ENCODE measurements at places on chromosomes 2 and 18.

GRCh38 chr2:60285626-60286316, 267.7 kb downstream of the BCL11A start:
- no peak for DNase-seq

DNA sequence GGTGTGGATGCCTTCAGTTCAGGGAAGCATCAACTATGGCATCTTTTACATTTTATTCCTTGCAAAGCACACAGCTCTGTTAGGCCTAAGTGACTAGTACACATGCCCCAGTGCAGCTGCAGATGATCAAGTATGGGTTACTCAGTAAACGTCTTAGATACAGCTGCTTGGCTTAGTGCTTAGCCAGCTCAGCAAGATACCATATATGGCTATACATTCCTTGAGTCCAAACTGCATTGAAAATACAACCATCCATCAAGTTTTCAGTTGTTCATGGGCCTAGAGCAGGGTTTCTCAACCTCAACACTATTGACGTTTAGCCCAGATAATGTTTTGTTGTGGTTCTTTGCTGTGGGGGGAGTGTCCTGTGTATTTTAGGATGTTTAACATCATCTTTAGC, 769.9 kb downstream of the TSN start:
- DNase-seq, result no peak

GRCh38 chr2:226644399-226644865, 155.2 kb downstream of the IRS1 start:
- DNase-seq, result no peak

DNA sequence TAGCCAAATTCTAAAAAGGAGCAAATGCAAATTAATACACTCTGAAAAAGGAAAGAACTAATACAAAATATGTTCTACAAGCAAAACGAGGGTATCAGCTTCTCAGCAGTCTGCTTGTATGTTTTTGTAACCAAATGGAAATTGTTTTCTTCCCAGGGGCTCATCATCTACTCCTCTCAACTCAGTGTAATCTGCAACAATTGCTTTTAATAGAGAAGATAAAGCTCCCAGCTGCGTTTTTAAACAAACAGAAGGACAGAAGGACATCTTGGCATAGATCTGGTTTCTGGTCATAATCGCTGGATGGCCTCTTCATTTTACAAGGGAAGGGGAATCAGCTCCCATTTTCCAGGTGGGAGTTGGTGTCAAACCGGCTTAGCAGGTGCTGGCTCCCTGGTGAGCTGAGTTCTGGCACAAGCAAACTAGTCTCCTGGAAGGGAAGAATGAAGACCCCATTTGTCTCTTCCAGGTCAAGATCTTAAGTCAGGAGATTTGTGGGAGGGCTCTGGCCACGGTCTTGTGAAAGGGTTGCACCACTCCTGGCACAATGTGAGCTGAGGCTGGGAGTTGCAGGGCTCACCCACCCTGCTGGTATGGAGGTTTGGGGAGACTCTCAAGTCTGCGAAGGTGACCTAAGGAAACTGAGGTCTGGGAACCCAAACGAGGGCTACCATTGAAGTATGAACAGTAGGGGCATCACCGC, 41.6 kb downstream of the NPPC start:
- DNase-seq, result no peak

GRCh38 chr2:195450552-195451113, 206.4 kb upstream of the SLC39A10 start:
- no peak for DNase-seq

- no peak for DNase-seq
These were observed 759.4 kb downstream of the ADCYAP1 start for GRCh38 chr18:1663879-1664705.

GRCh38 chr2:215614296-215614695, 178.4 kb upstream of the FN1 start:
- no peak for DNase-seq

GRCh38 chr18:830315-830901, 18.4 kb upstream of the YES1 start:
- no peak for DNase-seq

DNA sequence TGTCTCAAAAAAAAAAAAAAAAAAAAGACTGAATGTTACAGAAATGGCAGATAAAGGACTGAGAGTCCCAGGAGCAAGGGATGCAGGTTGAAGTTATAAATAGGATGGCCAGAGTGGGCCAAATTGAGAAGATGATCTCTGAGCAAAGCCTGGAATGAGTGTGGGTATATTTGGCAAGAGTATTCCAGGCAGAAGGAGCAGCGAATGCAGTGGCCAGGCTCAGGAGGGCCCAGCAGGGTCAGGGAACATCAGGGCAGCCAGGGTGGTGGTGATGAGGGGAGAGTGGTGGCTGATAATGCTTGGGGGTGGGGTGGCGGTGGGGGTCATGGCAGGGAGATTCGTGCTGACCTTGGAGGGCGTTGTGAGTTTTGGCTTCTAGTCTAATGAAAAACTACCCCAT, 141.3 kb upstream of the AGAP1 start:
- no peak for DNase-seq

DNA sequence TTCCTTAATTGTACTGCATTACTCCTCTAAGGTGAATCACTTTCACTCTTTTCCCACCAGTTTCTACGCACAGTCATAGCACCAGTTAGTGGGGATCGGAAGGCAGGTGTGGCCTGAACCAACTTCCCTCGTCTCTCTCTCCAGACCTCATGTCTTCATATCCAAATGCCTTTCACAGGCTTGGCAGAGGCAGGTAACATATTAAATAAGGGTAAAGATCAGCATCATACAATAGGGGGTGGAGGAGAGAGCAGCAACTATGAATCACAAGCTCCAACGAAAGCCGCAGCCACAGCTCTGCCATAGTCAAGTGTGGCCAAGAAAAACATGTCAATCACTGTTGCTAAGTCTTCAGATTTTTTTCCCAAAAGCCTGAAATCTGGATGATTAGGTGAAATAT, 40.3 kb downstream of the AP1S3 start:
- no peak for DNase-seq

GRCh38 chr18:13239171-13239956, 20.8 kb downstream of the LDLRAD4 start:
- no peak for DNase-seq

DNA sequence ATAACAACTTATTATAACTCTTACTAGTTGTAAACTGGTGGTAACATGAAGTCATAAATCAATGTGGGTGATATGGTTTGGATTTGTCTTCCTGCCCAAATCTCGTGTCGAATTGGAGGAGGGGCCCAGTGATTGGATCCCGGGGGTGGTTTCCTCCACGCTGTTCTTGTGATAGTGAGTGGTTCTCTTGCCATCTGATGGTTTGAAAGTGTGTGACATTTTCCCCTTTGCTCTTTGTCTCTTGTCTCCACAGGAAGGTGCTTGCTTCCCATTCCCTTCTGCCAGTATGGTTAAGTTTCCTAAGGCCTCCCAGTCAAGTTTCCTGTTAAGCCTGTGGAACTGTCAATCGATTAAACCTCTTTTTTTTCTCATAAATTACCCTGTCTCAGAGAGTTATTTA, 321.6 kb downstream of the DSEL start:
- DNase-seq, result no peak

GRCh38 chr18:21444465-21445212, 155.9 kb downstream of the ESCO1 start:
- no peak for DNase-seq

DNA sequence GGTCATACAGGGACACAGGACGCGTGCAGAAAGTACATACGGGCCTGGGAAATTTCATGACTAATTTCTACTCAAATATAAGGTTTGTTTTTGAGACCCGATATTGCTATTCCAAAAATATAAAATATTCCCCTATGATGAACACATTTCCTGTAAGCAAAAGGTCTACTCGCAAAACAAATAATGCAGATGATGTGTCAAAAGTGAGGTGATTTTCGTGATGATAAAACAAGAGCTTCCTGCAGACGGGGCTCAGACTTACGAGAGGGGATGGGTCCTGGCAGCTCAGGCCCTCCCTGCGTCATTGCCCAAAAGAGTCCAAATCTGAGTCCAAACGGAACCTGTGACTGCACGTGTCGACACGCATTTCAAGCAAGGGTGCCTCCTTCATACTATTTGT, 62.7 kb downstream of the MBP start:
- no peak for DNase-seq

GRCh38 chr2:27832396-27832795, 57.8 kb downstream of the RBKS start:
- DNase-seq, result no peak

GRCh38 chr2:66377832-66378231, 57.1 kb upstream of the MEIS1 start:
- no peak for DNase-seq

- DNase-seq, result no peak
These were observed 688.9 kb upstream of the NRXN1 start for GRCh38 chr2:51720826-51721225.

GRCh38 chr2:134408386-134408785, 154.5 kb downstream of the MGAT5 start:
- DNase-seq, result no peak

DNA sequence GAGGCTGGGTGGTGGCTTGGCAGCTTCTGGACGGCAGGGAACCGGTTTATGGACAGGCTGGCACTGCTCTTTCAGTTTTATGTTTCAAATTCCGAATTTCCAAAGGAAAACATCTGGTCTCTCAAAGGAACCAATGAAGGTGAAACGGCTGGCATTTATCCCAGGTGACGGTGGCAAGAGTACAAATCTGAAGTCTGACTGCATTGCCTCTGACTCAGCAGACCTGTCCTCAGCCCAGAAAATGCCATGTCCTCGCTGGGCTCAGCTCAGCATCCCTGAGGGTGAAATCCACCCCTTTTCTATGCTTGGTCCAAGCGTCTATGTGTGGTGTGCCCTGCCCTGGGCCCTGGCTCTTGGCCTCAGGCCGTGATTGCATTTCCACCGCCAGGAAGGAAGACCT, 38.1 kb downstream of the NAPG start:
- no peak for DNase-seq

DNA sequence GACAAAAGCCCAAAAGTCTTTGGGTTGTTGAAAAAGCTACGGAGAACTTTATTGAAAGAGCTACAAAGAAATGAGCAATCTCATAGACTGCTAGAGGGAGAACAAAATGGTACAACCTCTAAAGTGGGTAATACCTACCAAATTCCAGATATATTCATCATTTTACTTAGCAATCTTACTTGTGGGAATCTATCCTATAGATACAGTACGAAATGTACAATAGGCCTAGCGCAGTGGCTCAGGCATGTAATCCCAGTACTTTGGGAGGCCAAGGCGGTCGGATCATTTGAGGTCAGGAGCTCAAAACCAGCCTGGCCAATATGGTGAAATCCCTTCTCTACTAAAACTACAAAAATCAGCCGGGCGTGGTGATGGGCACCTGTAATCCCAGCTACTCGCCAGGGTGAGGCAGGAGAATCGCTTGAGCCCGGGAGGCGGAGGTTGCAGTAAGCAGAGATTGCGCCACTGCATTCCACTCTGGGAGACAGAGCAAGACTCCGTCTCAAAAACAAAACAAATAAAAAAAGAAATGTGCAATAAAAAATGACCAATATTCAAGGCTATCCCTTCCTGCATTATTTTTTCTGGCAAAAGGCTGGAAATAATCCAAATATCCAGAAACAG, 10.1 kb downstream of the EXOC6B start:
- DNase-seq, result no peak

DNA sequence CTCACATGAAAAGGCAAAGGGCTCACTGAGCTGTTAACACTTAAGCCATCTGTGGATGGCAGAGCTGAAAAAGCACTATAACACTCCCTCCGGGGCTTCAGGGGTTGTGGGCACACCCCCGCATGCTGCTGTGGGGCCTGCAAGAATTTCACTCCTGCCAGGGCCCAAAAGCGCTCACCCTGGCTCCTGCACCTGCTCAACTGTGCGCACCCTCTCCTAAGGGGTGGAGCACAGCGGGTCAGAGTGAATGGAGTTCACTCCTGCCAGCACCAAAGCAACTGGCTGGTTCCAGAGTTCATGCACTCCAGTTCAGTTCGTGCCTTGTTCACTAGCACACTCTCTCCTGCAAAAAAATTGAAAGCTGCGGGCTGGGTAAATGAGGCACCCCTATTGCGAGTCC, 814.2 kb upstream of the SLC39A10 start:
- DNase-seq, result no peak

DNA sequence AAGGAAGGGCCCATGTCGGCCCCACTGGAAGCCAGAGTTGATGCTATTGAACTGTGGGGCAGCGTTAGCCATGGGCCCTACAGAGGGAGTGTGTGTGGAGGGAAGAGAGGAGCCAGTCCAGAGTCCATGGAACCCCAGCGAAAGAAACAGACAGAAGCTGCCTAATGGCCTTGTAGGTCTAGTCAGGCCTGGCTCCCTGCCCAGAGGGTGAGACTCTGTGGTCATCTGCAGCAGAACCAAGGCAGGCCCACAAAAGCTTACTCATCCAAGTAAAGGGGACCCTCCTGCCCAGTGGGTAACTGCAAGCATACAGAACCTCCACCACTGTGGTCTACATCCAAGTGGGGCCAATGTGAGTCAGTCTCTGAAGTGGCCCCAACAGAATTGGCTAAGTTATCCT, 439.8 kb downstream of the TGIF1 start:
- no peak for DNase-seq

DNA sequence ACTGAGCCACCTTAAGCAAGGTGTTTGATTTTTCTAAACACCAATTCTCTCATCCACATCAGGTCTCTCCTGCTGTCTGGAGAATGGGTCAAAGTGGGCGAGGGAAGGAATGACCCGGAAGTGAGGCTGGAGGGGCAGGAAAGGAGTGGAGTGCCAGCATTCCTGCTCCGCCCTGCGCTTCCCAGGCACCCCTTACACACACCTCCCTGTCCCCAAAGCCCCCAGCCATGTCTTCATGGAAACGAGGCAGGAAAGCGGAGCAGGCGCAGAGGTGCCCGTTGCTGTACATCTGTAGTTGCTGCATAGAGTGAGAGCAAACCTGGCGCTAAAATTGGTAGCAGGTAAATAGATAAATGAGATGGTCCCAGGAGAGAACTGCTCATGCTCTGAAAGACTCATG, 27.2 kb upstream of the NT5DC4 start:
- no peak for DNase-seq

DNA sequence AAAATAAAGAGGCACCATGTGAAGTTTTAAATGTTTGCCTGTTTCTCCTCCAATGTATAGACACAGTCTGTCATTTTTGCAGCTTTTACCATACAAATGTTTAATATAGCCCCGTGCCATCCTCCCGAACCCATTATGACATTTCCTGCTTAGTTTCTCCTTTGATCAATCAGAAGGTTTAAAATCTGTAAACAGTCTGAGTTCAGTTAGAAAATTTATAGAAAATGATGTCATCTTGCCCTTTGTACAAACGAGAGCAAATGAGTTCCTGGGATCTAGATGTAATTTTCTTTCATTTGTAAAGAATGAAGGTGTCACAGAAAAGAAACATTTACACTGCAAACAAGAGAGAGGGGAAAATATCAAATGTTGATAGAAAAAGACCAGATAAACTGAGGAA, 62.7 kb upstream of the NFU1 start:
- DNase-seq, result no peak

DNA sequence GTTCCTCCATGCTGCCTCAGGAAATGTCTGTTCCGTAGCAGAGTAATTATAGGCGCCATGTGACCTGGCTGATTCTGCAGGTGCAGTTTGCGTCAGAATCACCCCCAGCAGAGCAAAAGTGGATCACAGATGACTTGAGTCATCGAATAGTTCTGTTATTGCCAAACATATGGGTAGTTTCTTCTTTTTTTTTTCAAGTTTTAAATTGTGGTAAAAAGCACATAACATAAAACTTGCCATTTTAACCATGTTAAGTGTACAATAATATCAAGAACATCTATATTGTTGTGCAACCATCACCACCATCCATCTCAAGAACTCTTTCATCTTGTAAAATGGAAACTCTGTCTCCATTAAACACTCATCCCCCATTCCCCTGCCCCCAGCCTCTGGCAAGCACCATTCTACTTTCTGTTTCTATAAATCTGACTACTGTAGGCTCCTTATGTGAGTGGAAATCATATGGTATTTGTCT, 177.7 kb upstream of the TWIST2 start:
- DNase-seq, result no peak

GRCh38 chr18:48452861-48453323, 43.7 kb upstream of the ZBTB7C start:
- no peak for DNase-seq

Measured in activated CD8-positive, alpha-beta memory T cell treated with anti-CD3 and anti-CD28 coated beads for 1 hour (primary cell).